Left kidney (tissue), 8 donors: ENCODE measurements at places on chromosomes 5 and 9. TPM values are rescaled to one million over a fixed set of nuclear protein-coding genes. Genes with fewer than 3 reads are reported as not detected.

DNA sequence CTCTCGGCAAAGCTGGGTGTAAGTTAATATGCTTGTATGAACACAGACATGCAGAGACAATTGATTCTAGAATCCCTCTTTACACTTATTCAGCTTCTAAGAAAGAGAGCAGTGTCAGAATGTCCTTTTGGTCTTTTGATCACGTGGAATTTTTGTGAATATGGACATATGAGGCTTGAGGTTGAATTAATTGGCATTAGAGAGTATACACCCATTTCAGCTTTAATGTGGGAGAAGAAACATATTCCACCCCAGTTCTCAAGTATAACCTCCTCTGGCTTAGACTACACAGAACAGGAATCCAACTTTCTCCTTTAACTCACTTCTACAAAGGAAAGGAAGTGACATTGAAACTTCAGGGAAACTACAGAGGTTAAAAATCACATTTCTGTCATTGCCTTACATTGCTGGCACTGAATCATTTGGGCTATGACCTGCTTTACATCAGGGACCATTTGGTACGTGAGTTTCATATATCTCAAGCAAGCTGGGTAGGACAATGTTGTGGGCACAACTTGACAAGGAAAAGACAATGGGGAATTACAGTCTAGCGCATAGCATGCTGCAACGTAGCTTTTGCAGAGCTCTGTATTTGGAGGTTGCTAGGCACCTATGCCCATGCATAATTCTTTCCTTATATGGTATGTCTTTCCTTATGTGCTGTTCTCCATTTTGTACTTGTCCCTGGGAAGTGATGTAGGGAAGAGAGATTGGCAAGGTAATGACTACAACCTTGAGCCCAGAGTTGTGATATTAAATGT lies 19.5 kb downstream of the DAB2 start:
- no peak for DNase-seq

- DNase-seq, result no peak
Observed at GRCh38 chr9:133487331-133487725, 8.4 kb upstream of the SLC2A6 start.

DNA sequence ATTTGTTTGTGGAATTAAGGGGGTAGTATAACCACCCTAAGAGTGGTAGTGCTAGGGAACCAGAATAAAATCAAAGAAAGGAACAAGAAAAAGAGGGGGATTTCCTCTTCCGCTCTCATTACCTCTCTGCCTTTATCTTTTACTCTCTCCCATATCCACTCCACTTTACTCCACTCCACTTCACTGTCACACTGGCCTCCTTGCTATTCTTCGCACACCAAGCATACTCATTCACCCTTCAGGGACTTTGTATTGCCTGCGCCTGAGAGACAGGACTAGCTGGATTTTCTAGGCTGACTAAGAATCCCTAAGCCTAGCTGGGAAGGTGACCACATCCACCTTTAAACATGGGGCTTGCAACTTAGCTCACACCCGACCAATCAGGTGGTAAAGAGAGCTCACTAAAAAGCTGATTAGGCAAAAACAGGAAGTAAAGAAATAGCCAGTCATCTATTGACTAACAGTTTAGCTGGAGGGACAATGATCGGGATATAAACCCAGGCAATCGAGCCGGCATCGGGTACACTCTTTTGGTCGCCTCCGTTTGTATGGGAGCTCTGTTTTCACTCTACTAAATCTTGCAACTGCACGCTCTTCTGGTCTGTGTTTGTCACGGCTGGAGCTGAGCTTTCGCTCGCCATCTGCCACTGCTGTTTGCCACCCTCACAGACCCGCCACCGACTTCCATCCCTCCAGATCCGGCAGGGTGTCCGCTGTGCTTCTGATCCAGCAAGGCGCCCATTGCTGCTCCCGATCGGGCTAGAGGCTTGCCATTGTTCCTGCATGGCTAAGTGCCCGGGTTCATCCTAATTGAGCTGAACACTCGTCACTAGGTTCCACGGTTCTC lies 121.8 kb downstream of the FAM170A start:
- no peak for DNase-seq

GRCh38 chr5:171308453-171309275 lies at the start of gene TLX3:
Gene TLX3, plus strand, starts transcription at chr5:171309248. Its CDS starts 118 bp downstream, at chr5:171309366.
- DNase-seq, result no peak

DNA sequence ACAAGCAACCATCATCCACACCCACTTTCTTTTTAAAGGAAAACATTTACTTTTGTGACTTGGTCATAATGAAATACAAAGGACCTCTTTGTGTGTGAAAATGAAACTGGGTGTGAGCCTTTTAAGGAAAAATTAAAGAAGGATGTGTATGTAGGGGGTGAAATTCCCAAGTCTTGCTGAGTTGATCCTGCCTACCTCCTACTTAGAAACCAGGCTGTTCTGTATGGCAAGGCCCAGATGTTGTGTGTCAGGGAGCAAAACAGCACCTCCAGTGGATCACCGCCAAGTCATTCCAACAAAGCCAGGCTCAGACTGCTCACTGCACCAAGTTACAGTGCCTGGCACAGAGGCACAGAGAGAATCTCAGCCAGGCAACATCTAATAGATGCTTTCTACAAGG lies 198.5 kb upstream of the FBN2 start:
- DNase-seq, result no peak

DNA sequence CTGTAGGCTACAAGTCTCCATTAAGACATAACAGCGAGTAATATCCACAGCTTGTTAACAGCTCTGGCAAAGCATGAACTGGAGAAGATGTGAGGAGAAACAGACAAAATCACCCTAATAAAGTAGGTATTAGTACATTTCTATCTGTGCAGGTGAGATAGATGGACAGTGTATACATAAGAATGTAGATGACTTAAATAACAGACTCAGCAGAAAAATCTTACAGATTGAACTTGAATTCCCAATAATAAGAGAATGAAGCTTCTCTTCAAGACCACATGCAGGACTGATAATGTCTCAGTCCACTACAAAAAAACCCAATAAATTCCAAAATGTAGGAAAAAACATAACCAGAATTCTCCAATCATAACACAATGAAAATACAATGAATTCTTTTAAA lies 153.0 kb downstream of the IRX2 start:
- DNase-seq, result no peak

- DNase-seq, result no peak
Observed at GRCh38 chr5:62149879-62150278, 156.1 kb upstream of the KIF2A start.

GRCh38 chr5:9587135-9587534 lies 41.3 kb upstream of the SEMA5A start:
- DNase-seq, result no peak

- no peak for DNase-seq
Observed at GRCh38 chr5:174315471-174315870, 270.0 kb downstream of the NSG2 start.

DNA sequence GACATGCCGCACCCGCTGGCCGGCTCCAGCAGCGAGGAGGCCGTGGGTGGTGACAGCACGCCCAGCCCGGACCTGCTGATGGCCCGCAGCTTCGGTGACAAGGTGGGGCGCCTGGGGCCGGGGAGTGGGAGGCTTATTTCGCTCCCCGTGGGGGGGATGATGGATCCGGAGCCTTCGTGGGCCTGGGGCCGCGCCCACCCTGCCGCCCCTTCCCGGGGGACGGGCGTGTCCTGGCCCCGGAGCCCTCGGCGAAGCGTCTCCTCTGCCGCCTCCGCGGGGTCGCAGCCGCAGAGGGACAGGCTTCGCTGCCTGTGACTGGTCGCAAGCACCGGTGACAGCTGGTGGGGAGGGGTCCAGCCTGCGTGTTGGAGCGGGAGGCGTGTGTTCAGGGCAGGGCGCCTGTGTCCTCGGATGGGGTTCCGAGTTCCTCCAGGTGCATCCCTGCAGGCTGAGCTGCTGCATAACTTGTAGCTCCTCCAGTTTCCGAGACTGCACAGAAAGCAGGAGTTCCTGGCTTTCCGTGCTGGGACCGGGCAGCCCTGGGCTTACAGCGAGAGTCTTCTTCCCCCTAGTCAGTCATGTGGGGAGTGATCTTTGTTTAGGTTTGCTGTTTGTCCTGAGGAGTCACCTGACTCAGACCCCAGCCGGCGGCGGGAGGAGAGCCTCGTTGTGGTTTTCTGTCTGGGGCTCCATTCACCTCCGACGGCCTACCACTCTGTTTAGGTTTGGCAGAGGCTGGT lies 666 bp downstream of the SNX30 start:
- DNase-seq, result no peak

- DNase-seq, result no peak
Observed at GRCh38 chr9:113548221-113549041, 84.9 kb downstream of the RGS3 start.

DNA sequence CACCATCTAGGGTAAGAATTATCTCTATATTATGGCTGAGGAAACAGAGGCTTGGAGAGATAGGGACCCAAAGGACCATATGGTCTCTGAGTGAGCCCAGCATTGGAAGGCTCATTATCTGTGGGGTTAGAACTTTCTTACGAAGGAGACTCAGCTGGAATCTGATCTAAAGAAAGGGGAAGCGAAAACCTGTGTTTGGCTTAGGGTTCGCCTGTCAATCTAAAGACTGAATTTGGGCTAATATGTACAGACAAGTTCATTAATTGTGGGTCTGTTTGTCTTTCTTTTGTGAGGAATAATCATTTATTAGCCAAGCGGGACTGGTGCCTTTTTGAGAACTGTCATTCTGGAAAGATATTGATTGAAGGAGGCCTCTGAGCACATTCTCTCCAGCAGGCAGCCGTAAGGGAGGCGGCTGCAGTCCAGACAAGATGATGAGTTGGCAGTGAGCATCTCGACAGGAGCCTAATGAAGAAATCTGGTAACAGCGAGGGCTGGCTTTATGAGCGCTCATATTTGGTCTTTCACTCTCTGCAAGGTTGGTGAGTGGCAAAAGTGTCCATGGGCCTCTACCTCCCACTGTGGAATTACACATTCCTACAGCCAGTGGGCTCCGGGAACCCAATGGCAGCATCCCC lies 104.2 kb upstream of the GPR151 start:
- DNase-seq, result no peak

DNA sequence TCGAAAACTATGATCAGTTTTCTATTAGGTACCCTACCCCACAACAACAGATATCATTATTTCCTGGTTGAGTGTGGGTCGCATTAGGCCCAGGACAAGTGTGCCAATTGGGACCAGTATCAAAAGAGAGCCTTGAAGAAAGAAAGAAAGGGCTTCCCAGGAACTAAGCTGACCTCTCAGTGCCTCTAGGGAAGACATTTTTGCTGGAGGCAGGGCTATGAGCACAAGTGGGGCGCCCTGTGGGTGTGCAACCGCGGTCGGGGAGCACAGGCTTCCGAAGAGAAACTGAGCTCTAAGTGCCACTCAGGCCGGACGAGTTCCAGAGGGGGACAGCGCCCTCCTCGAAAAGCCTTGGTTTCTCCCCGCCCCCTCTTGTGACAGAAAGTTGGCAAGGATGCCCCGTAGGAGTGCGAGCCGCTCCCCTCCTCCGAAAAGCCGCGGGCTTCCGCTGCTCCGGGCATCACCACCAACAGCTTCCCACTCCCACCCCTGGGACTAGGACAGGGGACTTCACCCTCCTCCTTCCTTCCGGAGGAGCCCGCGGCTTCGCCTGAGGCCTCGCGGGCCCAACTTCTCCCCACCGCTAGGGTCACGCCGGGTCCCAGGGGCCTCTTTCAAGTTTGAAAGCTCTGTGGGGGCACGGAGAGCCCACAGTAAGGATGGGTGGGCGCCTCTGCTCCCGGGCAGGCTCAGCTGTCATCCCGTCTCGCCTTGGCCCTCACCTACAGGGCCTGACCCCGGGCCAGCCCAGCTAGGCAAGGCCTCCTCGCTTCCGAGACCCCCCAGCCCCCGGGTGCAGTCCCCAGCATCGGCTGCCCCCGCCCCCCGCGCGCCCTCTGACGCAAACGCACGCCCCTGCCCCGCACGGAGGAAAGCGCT lies 2.0 kb downstream of the NR2F1-AS1 start:
- peak; percentile 73 for DNase-seq

DNA sequence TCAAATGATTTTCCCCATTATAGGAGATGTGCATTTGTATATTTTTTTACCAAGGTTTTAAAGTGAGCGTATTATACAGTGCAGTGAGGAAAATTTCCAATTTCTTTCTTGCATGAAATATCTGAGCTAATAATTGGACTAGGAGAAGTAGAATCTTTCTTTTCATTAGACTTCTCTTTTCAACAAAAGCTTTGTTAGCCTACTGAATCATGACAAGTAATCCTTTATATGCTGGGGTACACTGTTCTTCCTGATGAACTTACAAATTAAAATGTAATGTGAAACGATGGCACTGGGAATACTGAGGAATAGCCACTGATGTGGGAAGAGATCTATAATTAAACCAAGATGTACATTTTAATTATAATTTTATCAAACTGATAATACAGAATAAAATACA lies 829.6 kb downstream of the PTPRD start:
- no peak for DNase-seq

- DNase-seq, result no peak
Observed at GRCh38 chr5:106797996-106798395, 872.7 kb downstream of the EFNA5 start.

DNA sequence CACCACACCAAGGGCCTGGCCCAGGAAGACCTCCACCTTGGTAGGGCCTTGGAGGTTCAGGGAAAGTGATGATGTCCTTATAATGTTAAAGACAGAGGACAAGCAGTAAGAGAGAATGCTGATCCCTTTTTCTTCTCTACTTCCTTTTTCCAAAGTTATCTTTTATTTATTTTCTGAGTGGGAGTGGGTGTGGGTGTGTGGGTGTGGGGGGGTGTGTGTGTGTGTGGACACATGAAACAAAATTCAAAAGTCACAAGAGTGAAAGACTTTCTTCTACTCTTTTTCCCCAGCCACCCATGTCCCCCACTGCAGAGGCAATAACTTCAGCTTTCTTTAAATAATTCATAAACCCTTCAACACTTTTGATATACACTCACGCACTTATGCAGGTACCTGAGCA lies 70.8 kb downstream of the ROR2 start:
- no peak for DNase-seq

GRCh38 chr9:88503845-88504764 lies 30.9 kb upstream of the NXNL2 start:
- no peak for DNase-seq

- no peak for DNase-seq
Observed at GRCh38 chr5:144209361-144209760, 38.7 kb downstream of the KCTD16 start.

- peak; percentile 49 for DNase-seq
Observed at GRCh38 chr5:168329302-168329701, 37.9 kb downstream of the WWC1 start.

- DNase-seq, result peak; percentile 63
Observed at GRCh38 chr9:109903515-109904138, 123.6 kb downstream of the PALM2AKAP2 start.

- no peak for DNase-seq
Observed at GRCh38 chr9:25990376-25990775, 312.1 kb upstream of the TUSC1 start.

DNA sequence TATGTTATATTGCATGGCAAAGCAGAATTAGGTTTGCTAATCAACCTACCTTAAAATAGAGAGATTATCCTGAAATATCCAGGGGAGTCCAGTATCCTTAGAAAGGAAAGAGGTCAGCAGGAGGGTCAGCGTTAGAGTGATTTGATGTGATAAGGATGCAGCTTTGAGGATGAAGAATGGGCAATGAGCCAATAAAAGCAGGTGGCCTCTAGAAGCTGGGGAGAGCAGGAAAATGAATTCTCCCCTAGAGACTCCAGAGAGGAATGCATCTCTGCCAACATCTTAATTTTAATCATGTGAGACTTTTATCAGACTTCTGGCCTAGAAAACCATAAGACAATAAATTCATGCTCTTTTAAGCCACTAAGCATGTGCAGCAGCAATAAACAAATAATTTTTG lies 65.7 kb upstream of the SYK start:
- DNase-seq, result no peak

Gene SLC23A1
- polyA plus RNA-seq, result 15.7 TPM

Gene FAM151B
- 4.2 TPM for polyA plus RNA-seq

Gene ANXA2R
- 1.4 TPM for polyA plus RNA-seq

Gene ROPN1L
- 0.95 TPM for polyA plus RNA-seq

Gene URM1
- polyA plus RNA-seq, result 53.6 TPM

Gene MEF2C
- polyA plus RNA-seq, result 42.4 TPM

Gene LTC4S
- 1.7 TPM for polyA plus RNA-seq

Gene FOXI1
- 4.8 TPM for polyA plus RNA-seq

Gene SGCD
- 4.0 TPM for polyA plus RNA-seq

Gene PRXL2C
- polyA plus RNA-seq, result 6.3 TPM
